Hippocampal formation (tissue), 2 donors: ENCODE measurements at places on chromosomes 7 and 10.
A peak's percentile ranks its signal among the peaks of the same experiment; 100 is the strongest.

GRCh38 chr10:60731134-60731885 is 47.0 kb upstream of the CDK1 start:
- no peak for DNase-seq

- DNase-seq = no peak
Observed at GRCh38 chr10:119919271-119919670, 26.7 kb downstream of the SEC23IP start.

GRCh38 chr10:19966751-19967150 is 150.5 kb downstream of the PLXDC2 start:
- DNase-seq = no peak

- no peak for DNase-seq
Observed at GRCh38 chr7:107528461-107528860, 35.3 kb downstream of the COG5 start.

DNA sequence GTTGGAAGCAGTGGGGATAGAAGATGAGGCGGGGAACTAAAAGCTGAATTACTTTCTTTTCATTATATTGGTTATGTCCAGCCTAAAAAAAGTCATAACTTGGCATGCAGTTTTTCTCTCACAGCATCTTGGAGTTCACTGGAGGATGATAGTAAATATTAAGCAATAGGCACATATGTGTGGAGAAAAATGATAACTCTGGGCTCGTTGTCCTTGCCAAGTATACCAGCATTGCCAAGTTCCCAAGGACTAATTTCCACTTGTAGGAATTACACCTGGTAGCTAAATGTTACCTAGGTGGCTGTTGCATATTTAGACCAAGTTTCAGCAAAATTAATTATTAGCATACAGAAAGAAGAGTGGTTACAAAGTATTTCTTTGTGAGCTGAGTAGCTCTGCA is 1007.6 kb downstream of the ANKRD7 start:
- DNase-seq = no peak

DNA sequence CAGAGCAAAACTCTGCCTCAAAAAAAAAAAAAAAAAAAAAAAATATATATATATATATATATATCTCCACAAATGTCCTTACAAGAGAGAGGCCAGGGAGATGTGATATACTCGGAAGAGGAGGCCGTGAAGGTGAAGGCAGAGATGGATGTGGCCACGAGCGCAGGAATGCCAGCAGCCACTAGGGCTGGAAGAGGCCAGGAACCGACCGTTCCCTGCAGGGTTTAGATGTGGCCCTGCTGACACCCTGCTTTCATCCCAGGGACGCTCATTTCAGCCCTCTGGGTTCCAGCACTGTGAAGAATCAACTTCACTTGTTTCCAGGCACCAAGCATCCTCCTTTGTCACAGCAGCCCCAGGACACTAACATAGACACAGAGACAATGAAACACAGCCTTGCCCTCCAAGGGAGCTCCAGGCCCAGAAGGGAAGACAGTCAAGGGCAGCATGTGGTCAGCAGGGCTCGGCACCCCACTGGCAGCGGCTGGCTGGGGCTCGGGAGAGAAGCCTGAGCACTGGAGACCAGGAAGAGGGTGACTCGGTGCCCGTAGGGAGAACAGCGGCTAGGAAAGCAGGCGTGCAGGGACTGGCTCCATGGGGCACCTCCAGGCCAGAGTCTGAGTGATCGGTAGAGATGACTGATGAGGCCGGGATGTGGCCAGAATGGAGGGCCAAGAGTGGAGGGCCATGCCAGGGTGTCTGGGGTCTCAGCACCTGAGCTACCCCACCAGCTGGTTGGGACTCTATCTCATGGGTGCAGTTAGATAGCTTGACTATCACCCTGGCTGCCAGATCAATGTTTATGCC is 7.6 kb downstream of the WDR86 start:
- no peak for DNase-seq

GRCh38 chr10:127196282-127197153 is at the start of gene INSYN2A:
Gene INSYN2A, minus strand, starts transcription at chr10:127196591. Its CDS starts 20,196 bp downstream, at chr10:127176395.
- DNase-seq = peak; percentile 51

GRCh38 chr10:129759214-129760002 is 204.7 kb downstream of the EBF3 start:
- DNase-seq = no peak

DNA sequence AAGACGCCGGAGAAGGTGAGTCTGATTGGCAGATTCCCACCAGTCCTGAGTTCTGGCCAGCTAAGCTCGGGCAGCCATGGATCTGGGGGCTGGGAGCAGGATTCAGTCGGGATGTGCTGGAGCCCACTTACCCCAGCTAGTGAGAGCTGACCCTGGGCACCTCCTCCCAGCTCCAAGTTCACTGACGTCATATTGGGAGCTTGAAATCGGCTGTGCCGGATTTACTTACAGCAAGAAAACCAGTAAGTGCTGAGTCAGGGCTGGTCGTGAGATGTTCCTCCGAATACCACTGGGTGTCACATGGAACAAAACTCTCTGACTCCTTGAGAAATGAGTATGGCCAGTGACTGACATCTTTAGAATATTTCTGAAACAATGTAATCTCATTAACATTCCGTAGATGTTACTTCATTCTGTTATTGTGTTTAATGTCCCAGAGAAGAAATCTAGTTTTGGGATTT is 621.2 kb downstream of the SDK1 start:
- no peak for DNase-seq

DNA sequence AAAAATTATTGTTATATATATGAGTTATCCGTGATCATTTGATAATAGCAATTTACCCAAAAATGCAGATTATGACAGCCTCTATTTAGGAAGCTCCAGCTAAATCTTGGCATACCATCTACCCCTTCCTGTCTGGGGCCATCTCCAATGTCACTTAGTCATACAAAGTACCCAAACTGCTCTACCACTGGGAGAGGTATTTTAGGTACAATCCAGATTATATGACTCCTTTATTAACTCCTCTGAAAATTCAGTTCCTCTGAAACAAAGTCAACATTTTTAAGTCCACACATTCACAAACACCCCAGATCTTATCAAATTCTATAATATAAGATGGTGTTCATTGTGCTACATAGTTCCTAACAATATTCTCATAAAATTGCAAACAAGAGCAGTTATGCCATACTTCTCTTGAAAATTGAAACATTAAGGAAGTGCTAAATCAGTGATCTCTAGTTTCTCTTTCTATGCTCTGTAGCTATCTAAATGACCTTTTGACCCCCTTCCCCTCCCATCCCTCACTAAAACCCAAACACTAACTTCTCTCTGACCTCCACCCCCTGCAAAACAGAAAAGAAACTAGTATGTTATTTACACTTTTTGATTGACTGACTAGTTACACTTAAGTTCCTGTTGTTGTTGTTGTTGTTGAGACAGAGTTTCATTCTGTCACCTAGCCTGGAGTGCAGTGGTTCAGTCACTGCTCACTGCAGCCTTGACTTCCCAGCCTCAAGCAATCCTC is 16.4 kb downstream of the HOXA1 start:
- no peak for DNase-seq

DNA sequence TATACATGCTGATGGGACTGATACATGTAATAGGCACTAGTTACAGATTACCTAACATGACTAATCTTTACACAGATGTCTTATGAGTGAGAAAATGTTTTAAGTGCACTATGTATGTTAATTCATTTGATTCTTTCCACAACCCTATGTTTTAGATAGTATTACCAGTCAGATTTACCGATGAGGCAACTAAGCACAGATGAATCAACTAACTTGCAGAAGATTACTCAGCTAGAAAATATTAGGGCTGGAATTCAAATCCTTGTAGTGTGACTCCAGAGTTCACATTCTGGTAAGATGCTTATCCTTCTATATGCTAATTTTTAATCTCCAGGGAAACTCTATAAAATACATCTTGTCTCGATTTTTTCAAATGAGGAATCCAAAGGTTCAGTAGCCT is 964.9 kb downstream of the REEP3 start:
- no peak for DNase-seq

GRCh38 chr7:83111391-83111790 is 51.3 kb downstream of the PCLO start:
- DNase-seq = no peak

GRCh38 chr10:94366382-94366781 is 3.6 kb upstream of the NOC3L start:
- DNase-seq = no peak

GRCh38 chr7:44766416-44766801 is 17.8 kb downstream of the ZMIZ2 start:
- DNase-seq = no peak

DNA sequence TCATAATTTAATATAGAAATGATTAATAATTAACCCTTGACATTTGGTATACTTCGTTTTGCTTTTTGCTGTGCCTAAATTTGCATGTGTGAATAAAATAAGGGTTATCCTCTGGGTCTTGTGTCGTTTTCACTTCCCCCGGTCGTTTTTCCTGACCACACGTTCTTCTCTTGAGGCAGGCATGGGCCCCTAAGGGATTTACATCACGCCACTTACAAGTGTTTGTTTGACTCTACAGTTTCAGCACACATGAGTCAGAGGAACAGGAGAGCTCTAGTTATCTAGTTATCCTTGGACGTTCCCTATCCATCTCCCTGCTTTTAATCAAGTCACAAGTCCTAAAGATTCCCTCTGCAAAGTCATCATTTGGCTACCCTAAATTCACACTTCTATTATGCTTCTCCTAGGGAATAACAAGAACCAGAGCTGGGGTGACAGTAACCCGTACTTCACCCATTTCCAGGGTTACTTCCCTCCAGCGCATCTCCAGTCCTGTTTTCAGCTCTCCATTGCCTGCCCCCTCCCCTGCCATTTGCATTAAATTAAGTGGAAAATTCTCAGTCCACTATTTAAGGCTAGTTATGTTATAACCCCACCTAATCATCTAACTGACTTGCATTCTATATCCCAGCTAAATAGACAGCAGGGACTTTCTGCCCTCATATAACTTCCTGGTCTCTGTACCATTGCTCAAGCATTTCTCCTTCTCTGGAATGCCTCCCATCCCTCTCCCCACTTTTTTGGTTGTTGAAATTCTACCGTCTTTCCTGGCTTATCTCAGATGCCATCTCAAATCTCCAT is 206.9 kb downstream of the PTEN start:
- no peak for DNase-seq

DNA sequence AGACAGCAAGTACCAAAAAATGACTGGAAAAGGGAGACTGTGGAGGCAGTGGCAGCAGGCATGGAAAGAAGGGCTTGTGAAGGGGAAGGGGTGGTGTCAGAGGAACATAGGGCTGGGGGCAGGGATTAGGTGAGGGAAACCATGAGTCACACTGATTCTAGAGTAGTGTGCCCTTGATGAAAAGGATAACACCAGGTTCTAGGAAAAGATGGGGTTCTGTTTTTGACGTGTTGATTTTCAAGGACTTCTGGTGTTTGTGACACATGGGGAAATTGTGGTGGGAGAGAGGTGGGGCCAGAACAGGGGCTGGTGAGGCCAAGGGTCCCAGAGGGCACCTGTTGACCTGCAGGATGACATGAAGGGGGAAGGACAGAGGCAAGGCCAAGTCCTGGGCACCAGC is 57.1 kb downstream of the FIGNL1 start:
- no peak for DNase-seq

DNA sequence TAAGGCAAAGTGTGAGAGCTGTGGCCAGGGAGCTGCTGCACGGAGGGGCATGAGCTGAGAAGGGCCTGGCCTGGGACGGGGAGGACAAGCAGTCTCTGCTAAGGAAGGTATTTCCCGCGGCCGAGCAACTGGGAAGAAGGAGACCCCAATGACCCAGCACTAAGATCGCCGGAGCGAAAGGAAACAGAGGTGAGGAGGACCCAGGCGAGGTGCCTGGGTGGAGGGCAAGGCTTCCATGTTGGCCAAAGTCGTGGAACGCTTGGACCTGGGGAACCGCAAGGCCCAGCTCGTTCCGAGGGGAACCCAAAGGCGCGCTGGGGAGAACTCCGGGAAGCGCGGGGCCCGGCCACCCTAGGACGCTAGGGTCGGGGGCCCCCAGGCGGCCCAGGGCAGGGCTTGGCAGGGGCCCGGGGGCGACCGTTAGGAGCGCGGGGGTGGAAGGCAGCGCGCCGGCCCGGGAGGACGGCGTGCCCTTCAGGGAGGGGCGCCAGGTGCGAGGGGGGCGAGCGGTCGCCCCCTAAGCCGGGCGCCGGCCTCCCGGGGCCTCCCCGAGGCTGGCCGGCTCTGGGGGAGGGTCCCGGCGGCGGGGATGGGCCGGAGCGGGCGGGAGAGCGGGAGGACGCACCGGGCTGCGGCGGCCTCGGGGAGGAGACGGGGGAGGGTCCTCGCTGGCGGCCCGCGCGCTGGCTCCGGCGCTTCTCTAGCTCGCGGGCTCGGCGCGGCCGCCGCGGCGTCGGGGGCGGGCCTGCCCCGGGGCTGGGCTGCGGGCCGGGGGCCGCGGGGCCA is 545 bp downstream of the GIGYF1 start:
- DNase-seq = no peak

DNA sequence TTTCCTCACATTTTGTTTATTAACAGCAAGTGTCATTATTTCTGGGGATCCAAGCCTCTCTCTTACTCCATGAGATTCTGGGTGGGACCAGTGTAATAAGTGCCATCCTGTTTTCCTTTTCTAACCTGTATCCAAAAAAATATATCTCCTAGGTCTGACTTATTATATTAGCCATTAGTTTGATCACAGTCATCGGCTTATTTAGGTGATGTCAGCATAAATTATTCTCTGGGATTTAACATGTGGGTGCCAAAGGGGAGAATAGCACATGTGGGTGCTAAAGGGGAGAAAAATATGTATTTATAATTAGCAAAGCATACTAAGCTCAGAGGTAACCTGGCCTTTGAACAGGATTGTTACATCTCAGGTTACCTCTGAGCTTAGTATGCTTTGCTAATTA is 293.8 kb upstream of the SEMA3D start:
- no peak for DNase-seq

- no peak for DNase-seq
Observed at GRCh38 chr10:100043796-100044195, 34.0 kb upstream of the DNMBP start.

DNA sequence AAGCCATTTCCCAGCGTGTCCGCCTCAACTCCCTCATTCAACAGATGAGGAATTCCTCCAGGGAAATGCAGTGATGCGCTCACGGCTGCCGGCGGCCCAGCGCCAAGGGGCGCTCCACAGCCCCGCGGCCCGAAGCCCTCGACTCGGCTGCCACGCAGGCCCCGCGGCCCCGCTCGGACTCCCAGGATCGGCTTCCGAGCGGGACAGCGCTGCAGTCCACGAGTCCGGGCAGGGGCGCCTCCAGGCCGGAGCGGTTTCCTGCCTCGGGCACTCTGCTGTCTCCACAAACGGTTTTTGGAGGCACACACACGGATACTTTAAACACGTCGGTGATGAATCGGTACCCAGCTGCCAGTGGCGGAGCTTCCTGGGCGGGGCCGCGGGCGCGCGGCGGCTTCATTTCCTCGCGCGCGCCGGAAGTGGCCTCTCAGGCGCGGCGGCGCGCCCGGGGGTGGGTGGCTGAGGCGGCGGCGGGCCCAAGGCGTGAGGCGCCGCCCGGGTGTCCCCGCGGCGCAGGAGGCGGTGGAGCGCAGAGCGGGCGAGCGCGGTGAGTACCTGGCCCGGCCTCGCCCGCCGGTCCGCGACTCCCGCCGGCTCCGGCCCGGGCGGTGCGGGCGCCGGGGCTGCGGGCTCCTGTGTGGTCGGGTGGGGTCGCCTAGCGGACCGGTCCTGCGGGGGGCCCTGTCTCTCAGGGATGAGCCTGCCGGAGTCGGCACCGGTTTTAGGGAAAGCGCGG is at the start of gene CSGALNACT2:
Gene CSGALNACT2 (plus strand): TSS at position 425 of the 736 bp plus-strand sequence. CDS start 16,705 bp downstream, outside the sequence.
- peak; percentile 80 for DNase-seq
